Small intestine (tissue), 16 donors: ENCODE measurements at places on chromosomes 4 and X. TPM values are rescaled to one million over a fixed set of nuclear protein-coding genes. Genes with fewer than 3 reads are reported as not detected.

DNA sequence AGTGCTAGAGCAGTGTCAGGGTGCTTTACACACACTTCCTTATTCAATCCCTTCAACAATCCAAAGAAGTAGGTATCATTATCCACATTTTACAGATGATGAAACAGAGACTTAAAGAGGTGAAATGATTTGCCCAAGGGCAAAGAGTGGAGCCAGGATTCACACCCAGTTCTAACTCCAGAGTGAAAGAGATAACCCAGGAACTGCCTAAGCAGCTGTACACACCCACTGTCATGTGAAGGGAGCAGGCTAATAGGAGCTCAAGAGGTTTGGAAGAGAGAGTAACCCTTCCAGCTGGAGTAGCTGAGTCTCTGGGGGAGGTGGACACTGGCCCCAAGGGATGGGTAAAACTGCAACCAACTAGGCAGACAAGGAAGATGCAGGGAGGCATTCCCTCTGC, 92.5 kb downstream of the FBXL5 start:
- H3K4me1 ChIP-seq = peaks cover 8% of the 10 kb centered on the region
- DNase-seq = no peak
- H3K27me3 ChIP-seq = no peaks in the 10 kb centered on the region
- H3K27ac ChIP-seq = no peak overlapping the region
- peaks cover 35% of the 10 kb centered on the region for H3K36me3 ChIP-seq

Gene MAGEC2
- polyA plus RNA-seq = not detected

DNA sequence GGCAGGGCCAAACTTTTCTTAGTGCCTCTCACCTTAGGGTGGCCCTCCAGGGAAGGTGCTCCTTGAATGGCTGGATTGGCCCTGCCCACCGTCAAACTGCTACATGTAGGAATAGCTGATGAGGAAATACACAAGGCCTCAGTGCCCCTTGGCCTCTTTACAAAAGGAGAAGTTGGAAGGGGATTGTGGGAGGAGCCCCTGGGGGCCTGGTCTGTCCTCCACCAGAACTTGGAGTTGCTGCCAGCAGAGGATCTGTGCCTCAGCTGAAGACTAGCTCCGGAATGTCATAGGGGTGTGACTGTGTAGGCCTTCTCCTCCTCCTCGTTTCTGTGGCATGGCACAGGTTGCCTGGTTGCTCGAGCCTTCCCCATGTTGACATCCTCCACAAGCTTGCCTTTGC, 142.7 kb downstream of the AMMECR1 start:
- H3K27ac ChIP-seq = no peak overlapping the region
- H3K27me3 ChIP-seq = no peaks in the 10 kb centered on the region
- DNase-seq = no peak
- no peaks in the 10 kb centered on the region for H3K4me1 ChIP-seq
- H3K36me3 ChIP-seq = no peaks in the 10 kb centered on the region

Gene USP17L25
- not detected for polyA plus RNA-seq

GRCh38 chrX:139538907-139539790, 8.6 kb downstream of the F9 start:
- H3K4me1 ChIP-seq = no peaks in the 10 kb centered on the region
- H3K36me3 ChIP-seq = no peaks in the 10 kb centered on the region
- no peak overlapping the region for H3K4me3 ChIP-seq
- H3K27me3 ChIP-seq = no peaks in the 10 kb centered on the region
- H3K27ac ChIP-seq = no peak overlapping the region

- H3K36me3 ChIP-seq = no peaks in the 10 kb centered on the region
- DNase-seq = no peak
- no peaks in the 10 kb centered on the region for H3K27me3 ChIP-seq
- H3K4me3 ChIP-seq = no peak overlapping the region
- no peak overlapping the region for H3K27ac ChIP-seq
Observed at GRCh38 chr4:138267835-138268234, 25.7 kb upstream of the SLC7A11 start.

Gene CXCL6
- 5.9 TPM for polyA plus RNA-seq

Gene FGFR3
- 35.7 TPM for polyA plus RNA-seq

Gene ARHGEF9
- 16.5 TPM for polyA plus RNA-seq

DNA sequence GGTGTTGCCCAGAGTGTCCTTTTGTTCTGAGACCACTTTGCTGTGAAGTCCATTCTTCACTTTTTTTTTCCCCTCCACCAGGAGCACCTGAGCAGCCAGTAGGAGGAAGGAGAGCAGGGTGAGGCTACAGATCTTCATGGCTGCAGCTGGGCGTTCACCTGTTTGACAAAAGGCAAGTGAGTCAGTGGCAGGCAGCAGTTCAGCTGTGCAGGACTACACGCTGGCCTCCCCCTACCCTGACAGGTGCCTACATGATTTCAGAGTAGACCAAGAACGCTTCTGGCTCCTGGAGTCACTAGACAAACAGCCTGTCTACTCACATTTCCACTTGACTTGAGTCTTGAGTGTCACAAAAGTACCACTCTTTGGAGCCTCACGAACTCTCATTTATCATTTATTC, 2.0 kb downstream of the FGFBP1 start:
- H3K4me3 ChIP-seq = no peak overlapping the region
- peak; percentile 48 for DNase-seq
- H3K27me3 ChIP-seq = peaks cover 3% of the 10 kb centered on the region

DNA sequence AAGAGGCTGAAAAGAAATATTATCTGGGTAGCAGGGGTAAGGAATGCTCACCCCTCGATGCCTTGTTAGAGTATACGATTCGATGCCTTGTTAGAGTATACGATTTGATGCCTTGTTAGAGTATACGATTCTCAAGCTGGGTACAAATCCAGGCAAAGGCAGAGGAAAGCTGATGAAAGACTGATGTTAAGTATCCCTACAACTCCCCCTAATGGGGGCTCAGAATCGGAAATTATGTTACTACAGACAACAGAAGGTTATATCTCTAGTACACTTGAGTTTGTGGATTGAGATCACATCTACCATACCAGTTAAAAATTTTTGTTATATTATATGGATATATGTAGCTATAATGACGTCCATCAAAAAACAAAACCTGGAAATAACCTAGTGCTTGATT, 4.8 kb downstream of the LRRC66 start:
- H3K36me3 ChIP-seq = no peaks in the 10 kb centered on the region
- no peaks in the 10 kb centered on the region for H3K27me3 ChIP-seq
- peak; percentile 47 for DNase-seq
- H3K27ac ChIP-seq = peak overlapping the region; percentile 84

DNA sequence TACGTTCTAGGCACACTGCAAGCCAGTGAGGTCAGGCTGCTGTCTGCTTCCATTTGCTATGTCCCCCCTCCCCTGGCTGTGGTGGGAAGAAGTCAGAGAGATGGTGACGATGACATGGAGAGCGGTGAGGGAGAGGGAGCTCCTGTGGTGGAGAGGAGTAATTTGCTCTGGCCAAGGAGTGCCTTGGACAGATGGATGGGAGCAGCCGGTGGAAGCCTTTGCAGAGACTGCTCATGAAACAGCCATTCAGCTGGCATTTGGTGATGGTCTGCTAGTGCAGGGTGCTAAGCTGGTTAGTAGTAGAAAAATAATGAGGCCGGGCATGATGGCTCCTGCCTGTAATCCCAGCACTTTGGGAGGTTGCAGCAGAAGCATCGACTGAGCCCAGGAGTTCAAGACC, 124.1 kb downstream of the FHDC1 start:
- no peaks in the 10 kb centered on the region for H3K27me3 ChIP-seq
- no peak overlapping the region for H3K27ac ChIP-seq
- no peak for DNase-seq
- H3K4me3 ChIP-seq = no peak overlapping the region

Gene EDA
- polyA plus RNA-seq = 42.2 TPM

DNA sequence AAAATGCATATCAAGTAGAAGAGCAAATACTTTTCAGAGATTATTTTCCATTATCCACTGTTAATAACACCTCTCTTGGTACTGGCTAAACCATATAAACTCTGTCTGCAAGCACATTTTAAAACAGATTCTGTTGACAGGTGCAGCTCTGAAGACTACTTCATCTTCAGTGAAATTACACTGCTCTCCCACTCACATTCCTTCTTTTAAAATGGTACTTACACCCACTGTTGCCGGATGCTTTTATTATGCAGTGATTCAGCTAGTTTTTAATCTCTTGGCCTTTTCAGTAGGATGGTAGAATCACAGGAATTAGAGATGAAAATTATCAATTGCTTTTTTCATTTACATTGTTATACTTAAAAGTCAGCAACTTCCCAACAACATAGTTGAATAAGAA, 381.6 kb downstream of the GASK1B start:
- DNase-seq = no peak
- no peak overlapping the region for H3K27ac ChIP-seq
- H3K4me3 ChIP-seq = no peak overlapping the region
- H3K36me3 ChIP-seq = no peaks in the 10 kb centered on the region

- H3K36me3 ChIP-seq = peaks cover 5% of the 10 kb centered on the region
- no peak overlapping the region for H3K27ac ChIP-seq
- no peaks in the 10 kb centered on the region for H3K27me3 ChIP-seq
Observed at GRCh38 chr4:88722828-88723227, 25.2 kb upstream of the NAP1L5 start.

Gene CABS1
- polyA plus RNA-seq = not detected

- H3K4me3 ChIP-seq = no peak overlapping the region
- H3K27me3 ChIP-seq = no peaks in the 10 kb centered on the region
- H3K4me1 ChIP-seq = no peaks in the 10 kb centered on the region
- H3K27ac ChIP-seq = no peak overlapping the region
Observed at GRCh38 chrX:1249101-1249887, 19.3 kb upstream of the CSF2RA start.

- peaks cover 4% of the 10 kb centered on the region for H3K4me1 ChIP-seq
- H3K4me3 ChIP-seq = no peak overlapping the region
- no peak overlapping the region for H3K27ac ChIP-seq
- no peak for DNase-seq
- H3K27me3 ChIP-seq = no peaks in the 10 kb centered on the region
- H3K36me3 ChIP-seq = no peaks in the 10 kb centered on the region
Observed at GRCh38 chrX:107325467-107325866, 119.1 kb downstream of the DNAAF6 start.

Gene AIMP1
- 35.9 TPM for polyA plus RNA-seq

DNA sequence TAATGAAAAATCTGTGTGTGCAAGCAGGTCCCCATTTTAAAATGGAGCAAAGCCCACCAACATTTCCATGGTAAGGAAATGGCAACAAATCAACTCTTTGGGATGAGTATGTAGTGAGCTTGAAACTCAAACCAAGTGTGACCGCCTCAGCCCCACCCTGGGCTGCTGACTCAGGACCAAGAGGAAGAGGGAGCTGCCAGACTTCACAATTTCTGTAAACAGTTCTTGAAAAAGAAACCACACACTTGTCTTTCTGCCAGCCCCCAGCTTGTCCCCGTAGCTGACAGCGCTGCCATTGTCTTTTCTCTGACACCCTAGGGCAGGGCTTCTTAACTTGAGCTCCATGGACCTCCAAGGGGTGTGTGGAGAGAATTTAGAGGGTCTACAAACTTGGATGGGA, 10.3 kb downstream of the RTL5 start:
- H3K27ac ChIP-seq = no peak overlapping the region
- DNase-seq = no peak
- H3K4me3 ChIP-seq = no peak overlapping the region
- peaks cover 22% of the 10 kb centered on the region for H3K4me1 ChIP-seq
- no peaks in the 10 kb centered on the region for H3K27me3 ChIP-seq

Gene KLB
- 1.4 TPM for polyA plus RNA-seq

GRCh38 chr4:82758701-82759685, 39.6 kb downstream of the SCD5 start:
- H3K27me3 ChIP-seq = no peaks in the 10 kb centered on the region
- H3K36me3 ChIP-seq = no peaks in the 10 kb centered on the region
- H3K4me1 ChIP-seq = no peaks in the 10 kb centered on the region
- DNase-seq = no peak
- no peak overlapping the region for H3K4me3 ChIP-seq
- H3K27ac ChIP-seq = no peak overlapping the region

DNA sequence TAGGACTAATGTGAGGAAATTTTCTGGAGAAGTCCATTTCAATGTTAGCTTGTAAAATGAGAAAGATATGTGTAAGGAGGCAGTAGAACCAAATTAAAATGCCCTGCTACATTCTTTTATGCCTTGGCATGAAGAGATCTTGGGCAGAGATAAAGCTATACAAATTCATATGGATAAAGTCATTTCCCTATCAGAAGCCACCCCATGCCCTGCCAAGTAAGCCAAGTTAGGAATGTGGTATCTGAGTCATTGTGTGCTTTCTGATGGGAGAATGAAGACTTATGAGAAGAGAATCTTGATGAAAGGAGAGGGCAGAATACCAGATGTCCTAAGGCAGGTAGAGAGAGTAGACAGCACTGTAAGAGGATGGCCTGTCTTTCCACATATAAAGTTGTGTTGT, 83.7 kb downstream of the TEX13A start:
- H3K27ac ChIP-seq = no peak overlapping the region
- no peaks in the 10 kb centered on the region for H3K4me1 ChIP-seq
- no peak overlapping the region for H3K4me3 ChIP-seq
- H3K27me3 ChIP-seq = no peaks in the 10 kb centered on the region
- DNase-seq = no peak

GRCh38 chrX:41921492-41922430, 1.6 kb downstream of the CASK start:
- peak overlapping the region; percentile 88 for H3K27ac ChIP-seq
- peak overlapping the region; percentile 87 for H3K4me3 ChIP-seq
- no peaks in the 10 kb centered on the region for H3K4me1 ChIP-seq
- H3K27me3 ChIP-seq = no peaks in the 10 kb centered on the region
- DNase-seq = peak; percentile 33
- no peaks in the 10 kb centered on the region for H3K36me3 ChIP-seq

Gene PHKA1
- 0.22 TPM for polyA plus RNA-seq

- H3K36me3 ChIP-seq = no peaks in the 10 kb centered on the region
- H3K4me1 ChIP-seq = peaks cover 3% of the 10 kb centered on the region
- no peak overlapping the region for H3K27ac ChIP-seq
- H3K27me3 ChIP-seq = no peaks in the 10 kb centered on the region
Observed at GRCh38 chr4:101236097-101236496, 111.2 kb downstream of the PPP3CA start.

- H3K27ac ChIP-seq = no peak overlapping the region
- no peaks in the 10 kb centered on the region for H3K27me3 ChIP-seq
- no peaks in the 10 kb centered on the region for H3K4me1 ChIP-seq
- no peak for DNase-seq
Observed at GRCh38 chr4:162675661-162676060, 491.0 kb downstream of the NAF1 start.

- DNase-seq = no peak
- no peaks in the 10 kb centered on the region for H3K36me3 ChIP-seq
- H3K27me3 ChIP-seq = no peaks in the 10 kb centered on the region
- H3K4me1 ChIP-seq = no peaks in the 10 kb centered on the region
- H3K4me3 ChIP-seq = no peak overlapping the region
Observed at GRCh38 chrX:109710181-109710580, 22.9 kb downstream of the ACSL4 start.

GRCh38 chrX:4656419-4656818, 943.0 kb upstream of the PRKX start:
- DNase-seq = no peak
- H3K27ac ChIP-seq = no peak overlapping the region
- H3K27me3 ChIP-seq = no peaks in the 10 kb centered on the region
- no peak overlapping the region for H3K4me3 ChIP-seq

Gene DGAT2L6
- polyA plus RNA-seq = not detected

Gene ADH1A
- polyA plus RNA-seq = 6.9 TPM

- H3K4me1 ChIP-seq = no peaks in the 10 kb centered on the region
- no peak overlapping the region for H3K4me3 ChIP-seq
- H3K36me3 ChIP-seq = no peaks in the 10 kb centered on the region
- H3K27me3 ChIP-seq = no peaks in the 10 kb centered on the region
- DNase-seq = peak; percentile 35
- peak overlapping the region; percentile 78 for H3K27ac ChIP-seq
Observed at GRCh38 chr4:185774845-185775680, 36.9 kb downstream of the SORBS2 start.

Gene ARX
- 0.27 TPM for polyA plus RNA-seq

Gene CNKSR2
- polyA plus RNA-seq = not detected

GRCh38 chr4:36303426-36304137, 22.2 kb downstream of the DTHD1 start:
- DNase-seq = no peak
- no peak overlapping the region for H3K4me3 ChIP-seq
- H3K27me3 ChIP-seq = no peaks in the 10 kb centered on the region
- H3K36me3 ChIP-seq = no peaks in the 10 kb centered on the region
- H3K4me1 ChIP-seq = no peaks in the 10 kb centered on the region
- no peak overlapping the region for H3K27ac ChIP-seq
